Stimulated activated CD8-positive, alpha-beta memory T cell treated with anti-CD3 and anti-CD28 coated beads, Interleukin-4, amount 100 ng/mL, for 4 hours (primary cell): ENCODE measurements at places on chromosomes 4 and X.

- DNase-seq: no peak
These were observed 608.9 kb upstream of the LCORL start for GRCh38 chr4:18630218-18631110.

- DNase-seq: no peak
These were observed 52.3 kb downstream of the IL1RAPL2 start for GRCh38 chrX:104618106-104618895.

DNA sequence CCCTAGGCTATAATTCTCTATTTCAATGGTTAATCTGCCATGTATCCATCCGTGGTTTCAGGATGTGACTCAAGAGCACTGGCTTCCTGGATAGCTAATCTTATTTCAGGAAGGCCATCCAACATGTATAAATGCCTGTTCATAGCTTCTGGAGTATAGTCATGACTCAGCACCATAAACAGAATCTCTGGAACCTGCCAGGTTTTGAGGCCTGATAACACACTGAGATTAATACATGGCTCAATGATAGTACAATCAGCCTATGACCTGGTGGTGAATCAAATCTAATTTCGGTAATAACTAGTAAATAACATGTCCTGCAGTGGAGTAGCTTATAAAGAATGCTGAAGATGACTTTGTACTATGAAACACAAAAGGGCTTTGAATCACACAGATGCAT is 5.7 kb upstream of the IL13RA2 start:
- DNase-seq: no peak

DNA sequence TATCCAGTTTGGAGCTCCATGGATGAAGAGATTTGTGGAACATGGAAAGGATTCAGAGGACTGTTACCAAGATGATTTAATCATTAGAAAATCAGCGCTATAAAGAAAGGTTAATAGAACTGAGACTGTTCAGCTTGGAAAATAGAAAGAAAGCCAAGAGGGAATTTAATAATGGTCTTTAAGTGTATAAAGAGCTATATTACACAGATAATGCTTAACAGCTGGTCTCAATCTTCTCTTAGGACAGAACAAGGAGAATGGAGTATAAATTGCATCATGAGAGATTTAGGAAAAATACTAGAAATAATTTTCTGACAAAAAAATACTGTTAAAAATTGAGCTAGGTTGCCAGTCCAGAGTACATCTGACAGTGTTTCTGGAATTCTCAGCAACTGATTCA is 91.3 kb upstream of the MAGEC2 start:
- no peak for DNase-seq

DNA sequence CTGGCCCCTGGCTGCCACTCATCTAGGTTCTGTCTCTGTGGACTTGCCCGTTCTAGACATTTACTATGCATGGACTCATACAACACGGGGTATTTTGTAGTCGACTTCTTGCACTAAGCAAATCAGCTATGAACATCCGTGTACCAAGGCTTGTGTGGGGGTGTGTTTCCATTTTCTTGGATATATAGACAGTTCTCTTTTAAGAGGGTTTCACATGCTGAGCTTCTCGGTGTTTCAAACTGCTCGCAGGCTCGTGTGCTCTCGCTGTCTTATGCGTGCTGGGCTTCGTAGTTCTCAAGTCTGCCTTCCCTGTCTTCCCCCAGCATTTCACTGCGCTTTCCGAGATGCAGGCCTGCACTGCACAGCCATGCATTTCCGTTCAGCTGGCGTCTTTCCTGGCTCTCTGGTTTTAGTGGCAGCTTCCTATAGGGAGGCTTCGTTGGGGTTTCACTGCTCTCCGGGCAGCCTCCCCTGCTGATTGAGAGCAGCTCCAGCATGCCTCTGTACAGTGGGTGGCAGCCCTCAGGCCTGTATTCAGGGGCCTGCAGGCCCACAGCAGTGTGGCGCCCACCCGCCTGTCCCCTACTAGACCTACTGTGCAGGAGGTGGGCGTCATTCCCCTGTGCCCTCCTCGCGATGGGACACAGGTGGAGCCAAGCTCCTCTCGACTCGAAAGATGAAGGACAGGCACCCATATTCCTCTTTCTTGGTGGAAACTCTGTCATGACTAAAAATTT is 27.6 kb downstream of the ZBTB49 start:
- DNase-seq: no peak

GRCh38 chr4:150173432-150173861 is 95.2 kb downstream of the DCLK2 start:
- DNase-seq: no peak

DNA sequence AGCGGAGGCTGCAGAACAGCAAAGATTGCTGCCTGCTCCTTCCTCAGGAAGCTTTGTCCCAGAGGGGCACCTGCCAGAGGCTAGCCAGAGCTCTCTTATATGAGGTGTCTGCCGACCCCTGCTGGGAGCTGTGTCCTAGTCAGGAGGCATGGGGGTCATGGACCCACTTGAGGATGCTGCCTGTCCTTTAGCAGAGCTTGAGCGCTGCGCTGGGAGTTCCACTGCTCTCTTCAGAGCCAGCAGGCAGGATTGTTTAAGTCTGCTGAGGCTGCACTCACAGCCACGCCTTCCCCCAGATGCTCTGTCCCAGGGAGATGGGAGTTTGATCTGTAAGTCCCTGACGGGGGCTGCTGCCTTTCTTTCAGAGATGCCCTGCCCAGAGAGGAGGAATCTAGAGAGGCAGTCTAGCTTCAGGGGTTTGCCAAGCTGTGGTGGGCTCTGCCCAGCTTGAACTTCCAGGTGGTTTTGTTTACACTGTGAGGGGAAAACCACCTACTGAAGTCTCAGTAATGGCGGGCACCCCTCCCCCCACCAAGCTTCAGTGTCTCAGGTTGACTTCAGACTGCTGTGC is 10.9 kb downstream of the DCK start:
- peak; percentile 27 for DNase-seq

- no peak for DNase-seq
These were observed 87.2 kb upstream of the PITX2 start for GRCh38 chr4:110710070-110710469.

DNA sequence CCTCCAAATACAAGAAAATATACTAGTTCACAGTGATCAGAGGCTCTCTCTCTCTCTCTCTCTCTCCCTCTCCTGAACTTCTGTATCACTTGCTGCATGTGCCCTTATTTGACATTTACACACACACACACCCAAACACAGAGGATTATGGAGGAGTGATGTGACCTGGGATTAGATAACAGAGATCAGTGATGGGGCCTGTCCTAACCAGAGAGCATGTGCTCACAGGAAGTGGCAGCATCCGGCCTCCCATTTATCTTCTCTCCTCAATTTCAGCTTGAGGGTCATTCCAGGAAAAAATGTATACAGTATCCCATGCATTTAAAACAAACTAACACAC is 143.0 kb downstream of the TSPAN5 start:
- no peak for DNase-seq

DNA sequence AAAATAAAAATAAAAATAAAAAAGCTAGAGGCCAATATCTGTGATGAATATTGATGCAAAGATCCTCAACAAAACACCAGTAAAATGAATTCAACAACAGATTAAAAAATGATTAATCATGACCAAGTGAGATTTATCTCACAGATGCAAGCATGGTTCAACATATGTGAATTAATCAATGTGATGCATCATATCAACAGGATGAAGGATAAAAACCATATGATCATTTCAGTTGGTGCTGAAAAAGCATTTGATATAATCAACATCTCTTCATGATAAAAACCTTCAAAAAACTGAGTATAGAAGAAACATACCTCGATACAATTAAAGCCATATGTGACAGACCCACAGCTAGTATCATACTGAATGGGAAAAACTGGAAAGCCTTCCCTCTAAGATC is 18.9 kb downstream of the TCEAL1 start:
- no peak for DNase-seq
